ENCODE measurements at places on chromosomes 5 and 9. TPM values are rescaled to one million over a fixed set of nuclear protein-coding genes. Genes with fewer than 3 reads are reported as not detected.

DNA sequence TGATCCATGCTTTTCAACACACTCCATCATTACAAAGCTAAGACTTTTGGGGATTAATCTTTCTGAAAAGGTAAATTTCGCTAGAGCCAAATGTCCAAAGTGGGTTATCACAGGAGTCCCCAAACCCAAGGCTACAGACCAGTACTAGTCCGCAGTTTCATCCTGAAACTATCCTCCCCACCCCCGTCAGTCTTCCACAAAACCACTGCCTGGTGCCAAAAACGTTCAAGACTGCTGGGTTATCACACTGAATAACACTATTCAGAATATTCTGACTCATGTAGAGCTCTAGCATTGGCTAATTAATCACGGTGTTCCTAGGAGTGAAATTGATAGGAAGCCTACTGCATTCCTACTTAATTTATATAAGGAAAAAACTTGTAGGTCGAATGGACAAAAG is 24.7 kb downstream of the ERP44 start:
- DNase-seq: no peak

Gene ZNF366
- total RNA-seq: 6.0 TPM

GRCh38 chr5:142961440-142962173 is 191.4 kb downstream of the ARHGAP26 start:
- no peak for DNase-seq

GRCh38 chr5:149141957-149142851 is 911 bp downstream of the ABLIM3 start:
- DNase-seq: no peak

DNA sequence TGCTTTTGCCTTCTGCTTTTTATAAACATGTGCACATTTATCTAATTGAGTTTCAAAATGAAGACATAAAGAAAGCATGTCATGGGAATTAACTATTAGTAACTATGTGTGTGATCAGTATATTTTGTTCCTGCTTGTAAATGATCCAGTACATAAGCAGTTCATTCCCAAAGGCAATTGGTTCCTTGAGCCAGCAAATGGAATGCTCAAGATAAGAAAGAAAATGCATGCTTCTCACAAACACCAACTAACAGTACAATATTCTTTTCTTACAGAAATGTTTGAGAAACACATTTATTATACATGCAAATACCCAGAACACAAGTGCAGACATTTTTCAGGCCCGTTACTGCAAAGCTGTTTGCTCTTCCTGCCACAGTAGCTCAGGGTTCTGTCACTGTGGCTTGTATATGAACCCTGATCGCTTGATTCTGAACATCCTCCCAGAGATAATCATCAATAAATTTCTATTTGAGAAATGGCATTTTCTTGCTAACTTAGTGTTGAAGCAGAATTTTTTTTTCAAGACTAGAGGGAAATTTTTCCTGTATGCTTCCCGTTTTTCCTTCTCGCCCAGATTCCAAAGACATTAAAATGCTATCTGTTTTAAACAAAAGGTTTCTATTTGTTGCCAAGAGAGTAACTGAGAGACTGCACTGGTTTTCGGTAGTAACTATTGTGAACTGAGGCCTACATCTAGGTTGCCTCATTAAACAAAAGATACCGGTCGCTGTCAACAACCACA is 1.9 kb downstream of the GNAQ start:
- DNase-seq: no peak

DNA sequence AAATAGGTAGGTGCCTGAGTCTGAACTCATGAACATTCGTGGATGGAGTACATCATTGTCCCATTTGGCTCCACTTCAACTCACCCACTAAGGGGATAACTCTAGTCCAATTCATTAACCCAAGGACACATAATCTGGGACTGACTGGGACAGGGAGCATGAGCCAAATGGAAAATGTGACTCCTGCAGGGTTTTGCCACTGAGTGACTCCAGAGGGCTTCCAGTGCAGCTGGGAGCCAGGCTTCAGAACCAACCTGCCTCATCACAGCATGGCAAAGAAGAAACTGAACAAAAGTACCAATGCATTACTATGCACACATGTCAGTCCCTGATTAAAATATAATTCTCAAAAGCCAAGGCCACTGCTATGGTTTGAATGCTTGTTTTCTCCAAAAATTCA is 159.7 kb upstream of the SNX2 start:
- no peak for DNase-seq

Gene PCDHA1
- not detected for total RNA-seq

DNA sequence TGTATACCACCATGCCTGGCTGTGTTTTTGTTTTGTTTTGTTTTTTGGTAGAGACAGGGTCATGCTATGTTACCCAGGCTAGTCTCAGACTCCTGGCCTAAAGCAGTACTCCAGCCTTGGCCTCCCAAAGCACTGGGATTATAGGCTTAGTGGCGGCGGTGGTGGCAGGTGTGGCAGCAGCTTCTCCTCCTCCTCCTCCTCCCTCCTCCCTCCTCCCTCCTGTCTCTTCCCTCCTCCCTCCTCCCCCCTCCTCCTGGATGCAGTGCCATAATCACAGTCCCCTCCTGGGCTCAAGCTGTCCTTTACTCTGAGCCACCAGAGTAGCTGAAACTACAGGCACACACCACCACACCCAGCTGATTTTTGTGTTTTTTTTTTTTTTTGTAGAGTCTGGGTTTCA is 71.2 kb downstream of the UHRF2 start:
- no peak for DNase-seq

- no peak for DNase-seq
Measured at GRCh38 chr9:105432247-105432842, 15.5 kb upstream of the FSD1L start.

DNA sequence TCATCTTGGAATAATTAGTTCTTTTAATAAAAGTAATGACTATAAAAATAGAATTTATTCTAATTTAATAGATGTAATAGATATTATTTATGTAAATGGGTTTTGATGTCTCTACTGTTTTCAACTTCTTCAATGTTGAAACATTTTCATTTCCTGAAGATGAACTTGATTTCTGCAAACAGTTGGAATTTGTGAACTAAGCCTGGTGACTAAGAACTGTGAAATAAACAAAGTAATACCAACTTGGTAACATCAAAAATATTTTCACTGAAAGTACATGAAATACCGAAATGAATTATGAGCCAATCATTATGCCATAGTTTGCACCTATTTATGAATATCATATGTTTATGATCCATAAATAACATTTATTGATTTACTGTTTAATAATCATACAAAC is 143.8 kb upstream of the FGF10 start:
- no peak for DNase-seq

DNA sequence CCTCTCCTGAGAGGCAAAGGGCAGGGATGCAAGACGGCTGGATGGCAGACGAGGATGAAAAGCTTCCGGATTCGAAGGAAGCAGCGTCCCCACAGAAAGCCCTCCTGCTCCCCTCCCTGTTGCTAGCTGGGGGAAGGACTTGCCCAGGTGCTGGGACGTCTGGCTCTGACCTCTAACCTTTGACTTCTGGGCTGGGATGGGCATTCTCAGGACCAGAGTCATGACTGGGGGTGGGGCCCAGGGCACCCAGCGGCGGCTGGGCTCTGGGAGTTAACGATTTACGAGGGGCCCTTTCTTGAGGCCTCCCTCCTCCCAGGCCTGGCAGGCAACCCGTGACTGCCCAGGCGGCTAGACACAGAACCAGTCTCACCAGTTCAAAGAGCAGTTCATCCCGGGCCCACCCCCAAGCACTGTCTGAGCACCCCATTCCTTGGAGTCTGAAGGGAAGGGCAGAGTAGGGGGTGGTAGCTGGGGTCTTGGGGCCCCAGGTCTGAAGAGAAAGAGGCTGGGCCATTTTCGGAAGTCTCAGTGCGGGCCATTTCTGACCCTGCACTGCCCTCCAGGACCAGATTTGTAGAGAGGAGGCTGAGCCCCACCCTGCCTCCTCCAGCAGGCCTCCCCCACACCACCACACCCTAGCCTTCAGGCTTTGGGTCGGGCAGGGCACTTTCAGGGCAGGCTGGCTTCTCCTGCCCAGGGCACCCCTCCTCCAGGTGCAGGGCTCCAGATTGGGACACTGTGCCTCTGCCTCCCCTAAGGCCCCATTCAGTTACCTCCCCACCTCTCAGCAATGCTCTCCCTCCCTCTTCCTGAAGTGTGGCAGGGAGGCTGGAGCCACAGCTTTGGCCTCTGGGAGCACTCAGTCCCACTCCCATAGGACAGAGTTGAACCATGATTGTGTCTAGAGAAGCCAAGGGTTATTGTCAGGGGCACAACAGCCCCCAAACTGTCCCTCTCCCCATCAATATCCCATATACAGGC is 5.0 kb upstream of the CXXC5 start:
- peak; percentile 65 for DNase-seq

- DNase-seq: no peak
Measured at GRCh38 chr5:149959406-149960236, 937 bp upstream of the SLC26A2 start.

DNA sequence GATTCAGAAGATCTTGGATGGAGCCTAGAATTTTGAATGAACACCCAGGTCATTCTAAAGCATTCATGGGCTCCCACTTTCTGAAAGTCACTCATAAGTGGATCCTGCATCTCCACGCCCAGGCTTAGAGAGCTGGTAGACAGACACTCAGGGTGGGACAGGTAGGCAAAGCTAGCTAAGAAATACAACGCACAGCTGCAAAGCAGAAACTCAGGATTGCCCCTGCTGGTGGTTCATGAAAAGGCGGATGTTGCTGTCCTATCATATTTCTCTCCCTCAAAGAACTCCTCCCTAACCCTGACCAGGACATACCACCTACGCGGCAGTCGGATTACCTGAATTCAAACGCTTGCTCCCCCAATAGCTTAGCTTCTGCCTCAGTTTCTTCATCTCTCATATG is 226.5 kb downstream of the GLIS3 start:
- DNase-seq: no peak

Gene SH3GL2
- 1.2 TPM for total RNA-seq

DNA sequence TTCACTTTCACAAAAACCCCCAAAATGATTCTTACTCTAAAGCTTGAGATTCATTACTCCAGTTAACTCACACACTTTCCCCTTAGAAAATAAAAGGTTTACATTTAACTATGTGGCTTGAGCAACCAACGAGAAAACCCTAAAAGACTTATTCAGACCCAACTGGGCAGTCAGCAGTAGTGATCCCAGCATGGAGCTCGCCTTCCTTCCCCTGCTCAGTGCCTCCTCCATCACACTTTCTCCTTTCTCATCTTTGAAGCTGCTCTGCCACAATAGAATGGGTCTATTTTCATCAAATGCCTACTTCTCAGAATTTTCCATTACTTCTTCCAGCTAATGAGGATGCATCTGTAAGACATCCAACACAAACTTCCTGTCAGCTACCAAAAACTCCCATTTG is 29.1 kb downstream of the RORB start:
- no peak for DNase-seq

DNA sequence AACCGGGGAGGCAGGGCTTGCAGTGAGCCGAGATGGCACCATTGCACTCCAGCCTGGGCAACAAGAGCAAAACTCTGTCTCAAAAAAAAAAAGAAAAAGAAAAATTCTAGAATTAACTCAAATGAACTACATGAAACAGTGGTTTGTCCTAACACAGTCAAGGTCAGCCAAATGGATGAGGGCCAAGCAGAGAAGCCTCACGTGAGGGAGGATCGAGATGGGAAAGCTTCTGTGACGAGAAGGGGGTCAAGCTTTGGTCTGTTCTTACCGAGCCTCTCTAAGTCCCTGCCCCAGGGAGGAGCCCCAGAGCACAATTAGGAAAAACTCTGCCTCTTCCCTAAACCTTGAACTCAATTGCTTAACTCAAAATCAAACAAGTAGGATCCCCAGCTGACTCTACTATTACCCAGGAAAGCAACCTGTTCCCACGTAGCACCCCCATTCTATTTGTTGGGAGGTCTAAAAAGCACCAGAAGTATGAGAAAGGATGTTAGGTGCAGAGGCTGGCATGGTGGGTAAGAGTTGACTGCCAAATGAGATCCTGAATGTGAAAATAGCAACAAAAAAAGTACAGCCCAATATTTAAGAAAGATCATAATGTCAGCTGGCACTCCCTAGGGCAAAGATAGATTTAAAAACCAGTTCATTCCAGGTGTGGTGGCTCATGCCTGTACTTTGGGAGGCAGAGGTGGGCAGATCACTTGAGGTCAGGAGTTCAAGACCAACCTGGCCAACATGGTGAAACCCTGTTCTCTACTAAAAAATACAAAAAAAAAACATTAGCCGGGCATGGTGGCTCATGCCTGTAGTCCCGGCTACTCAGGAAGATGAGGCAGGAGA is 7.2 kb downstream of the ALDH7A1 start:
- no peak for DNase-seq

GRCh38 chr9:38694676-38695075 is 25.3 kb downstream of the FAM240B start:
- DNase-seq: no peak

GRCh38 chr5:25241981-25242380 is 597.2 kb upstream of the CDH10 start:
- no peak for DNase-seq

DNA sequence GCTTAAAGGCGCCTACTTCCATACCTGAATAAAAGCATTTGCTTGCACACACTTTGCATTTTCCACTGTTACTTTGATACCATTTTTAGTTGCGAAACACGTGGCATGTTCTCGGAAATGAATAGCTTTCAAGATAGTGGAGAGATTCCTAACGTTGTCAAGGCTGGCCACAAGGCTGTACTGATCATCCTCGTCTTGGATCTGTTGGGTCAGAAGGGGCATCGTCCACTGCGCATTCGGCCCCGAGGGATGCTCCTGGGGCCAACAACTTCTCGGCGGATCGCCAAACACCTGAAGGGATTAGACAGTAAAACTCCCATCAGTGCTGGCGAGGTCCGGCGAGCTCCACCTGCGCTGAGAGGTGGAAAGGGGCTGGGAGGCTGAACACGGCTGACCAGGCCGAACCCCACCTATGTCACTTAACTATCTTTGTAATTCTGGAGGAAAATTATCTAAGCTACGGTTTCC is 599 bp downstream of the RAD1 start:
- DNase-seq: no peak

- DNase-seq: no peak
Measured at GRCh38 chr5:154430466-154430865, 15.3 kb upstream of the SAP30L start.

Measured in ureter (tissue), 1 donor.